ENCODE measurements at places on chromosomes 5 and 9.

DNA sequence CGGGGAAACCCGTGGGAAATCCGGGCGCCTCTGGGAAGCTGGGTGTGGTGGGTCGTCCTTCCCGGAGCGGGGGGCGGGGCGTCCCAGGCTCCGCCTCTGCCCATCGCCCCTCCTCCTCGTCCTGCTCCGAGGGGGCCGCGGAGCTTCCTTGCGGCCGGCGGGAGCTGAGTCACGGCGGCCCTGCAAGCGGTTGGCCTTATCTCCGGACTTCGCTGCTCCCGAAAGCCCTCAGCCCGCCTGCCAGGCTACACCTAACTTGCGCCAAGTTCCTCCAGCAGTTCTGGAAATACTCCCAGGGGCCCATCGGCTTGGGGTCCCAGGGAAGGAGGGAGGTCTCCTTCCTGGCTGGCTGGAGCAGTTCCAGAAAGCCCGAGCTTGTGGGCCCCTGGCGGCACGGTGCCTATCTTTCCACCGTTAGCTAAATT is 54.1 kb upstream of the CDKN2AIPNL start:
- DNase-seq = no peak

DNA sequence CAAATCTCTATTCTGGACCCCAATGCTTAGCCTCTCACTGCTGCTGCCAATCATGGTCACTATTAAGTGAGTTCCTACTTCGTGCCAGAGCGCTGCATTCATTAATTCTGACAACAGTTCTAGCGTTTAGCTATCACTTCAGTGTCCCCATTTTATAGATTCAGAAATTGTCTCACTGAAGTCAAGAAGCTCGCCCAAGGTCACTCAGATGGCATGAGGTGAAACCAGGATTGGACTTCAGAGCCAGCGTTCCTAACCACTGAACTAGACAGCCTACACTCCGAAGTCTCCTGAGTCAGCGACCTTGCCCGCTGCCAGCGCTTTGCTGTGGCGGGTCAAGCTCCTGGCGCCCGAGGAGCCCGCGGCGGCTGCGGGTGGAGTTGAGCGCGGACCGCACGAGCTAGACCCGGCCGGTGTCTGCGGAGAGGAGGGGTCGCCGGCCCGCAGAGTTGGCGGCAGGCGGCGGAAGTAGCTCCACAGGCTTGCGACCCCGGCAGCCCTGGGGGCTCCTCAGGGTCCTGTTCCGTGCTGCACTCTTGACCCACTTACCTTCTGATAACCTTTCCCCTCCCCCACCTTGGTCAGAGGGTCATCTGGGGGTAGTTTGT is 2.1 kb upstream of the GABRB2 start:
- no peak for DNase-seq

DNA sequence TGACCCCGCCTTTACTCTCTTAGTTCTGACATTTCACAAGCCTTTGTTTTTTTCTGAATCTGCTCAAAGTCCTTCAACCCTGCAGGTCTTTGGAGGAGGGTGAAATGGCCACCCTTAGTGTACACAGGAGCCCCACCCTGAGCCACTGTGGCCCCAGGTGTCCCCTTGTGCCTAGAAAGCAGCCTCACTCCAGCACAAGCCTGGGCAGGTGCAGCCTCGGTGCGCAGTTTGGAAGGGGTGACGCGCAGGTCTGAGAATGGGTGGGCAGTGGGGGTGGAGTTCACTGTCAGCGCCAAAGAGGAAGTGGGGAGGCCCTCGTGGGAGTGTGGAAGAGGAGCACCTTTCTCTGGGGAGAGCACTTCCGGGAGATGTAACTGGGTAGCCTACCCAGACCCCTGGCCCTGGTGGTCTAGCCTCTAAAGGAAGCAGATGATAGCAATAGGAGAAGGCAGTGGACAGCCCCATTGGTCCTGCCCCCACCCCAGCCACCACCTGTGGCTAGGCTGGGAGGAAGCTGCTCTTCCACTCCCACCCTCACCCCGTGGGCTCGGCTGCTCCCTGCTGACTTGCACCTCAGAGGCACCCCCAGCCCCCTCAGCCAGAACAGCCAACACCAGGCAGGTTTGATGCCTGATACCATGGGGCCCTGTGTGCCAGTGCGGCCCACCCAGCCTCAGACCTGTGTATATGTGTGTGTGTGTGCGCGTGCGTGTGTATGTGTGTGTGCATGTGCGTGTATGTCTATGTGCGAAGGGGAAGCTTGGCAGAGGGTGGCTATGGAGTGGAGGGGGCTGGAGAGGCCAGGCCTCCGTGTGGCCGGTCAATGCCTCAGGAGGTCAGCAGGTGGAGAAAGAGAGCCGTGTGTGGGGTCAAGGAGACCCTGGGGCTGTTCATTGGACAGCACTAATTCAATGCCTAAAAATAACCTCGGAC is 16.8 kb upstream of the DAB2IP start:
- no peak for DNase-seq

GRCh38 chr9:132207215-132207614 is 45.4 kb downstream of the NTNG2 start:
- no peak for DNase-seq

- DNase-seq = peak; percentile 16
Observed at GRCh38 chr5:98769959-98770208, 3.6 kb upstream of the RGMB start.

DNA sequence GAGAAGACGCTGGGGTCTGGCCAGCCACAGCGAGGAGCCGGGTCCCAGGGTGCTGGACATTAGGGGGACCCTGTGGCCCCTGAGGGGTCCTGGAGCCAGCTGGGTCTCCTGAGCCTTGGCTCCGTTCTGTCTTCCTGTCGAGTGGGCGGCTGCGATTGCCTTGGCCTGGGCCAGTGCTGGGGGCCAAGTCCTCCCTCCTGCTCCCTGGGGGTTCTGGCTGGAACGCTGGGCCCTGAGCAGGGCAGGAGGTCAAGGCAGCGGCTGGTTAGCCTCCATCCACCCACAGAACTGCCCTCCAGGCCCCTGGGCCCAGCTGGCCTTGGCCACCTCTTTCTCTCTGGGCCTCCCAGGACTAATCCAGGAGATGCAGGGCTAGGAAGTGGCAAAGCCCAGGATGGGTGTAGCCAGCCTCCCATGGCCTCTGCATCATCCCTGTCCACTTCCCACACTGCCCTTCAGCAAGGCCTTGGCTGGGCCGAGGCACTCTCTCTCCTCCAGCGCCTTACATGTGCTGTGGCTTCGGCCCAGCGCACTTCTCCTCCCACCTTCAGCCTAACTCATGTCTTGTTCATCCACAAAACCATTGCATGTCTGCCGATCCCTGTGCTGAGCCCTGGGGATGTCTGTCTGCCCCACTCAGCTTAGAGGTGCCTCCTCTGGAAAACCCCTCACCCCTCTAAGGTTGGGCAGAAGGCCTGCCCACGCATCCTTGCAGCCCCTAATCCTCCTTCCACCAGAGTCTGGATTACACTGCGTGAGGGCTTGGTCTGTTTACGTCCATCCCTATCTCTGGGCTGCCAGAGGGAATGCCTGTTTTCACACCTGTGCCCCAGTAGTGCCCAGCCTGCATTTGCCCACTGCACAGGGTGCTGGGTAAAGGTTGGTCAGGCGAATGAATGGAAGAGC is 5.0 kb downstream of the LAMC3 start:
- no peak for DNase-seq

- DNase-seq = no peak
Observed at GRCh38 chr9:71608825-71609447, 159.4 kb downstream of the CEMIP2 start.

DNA sequence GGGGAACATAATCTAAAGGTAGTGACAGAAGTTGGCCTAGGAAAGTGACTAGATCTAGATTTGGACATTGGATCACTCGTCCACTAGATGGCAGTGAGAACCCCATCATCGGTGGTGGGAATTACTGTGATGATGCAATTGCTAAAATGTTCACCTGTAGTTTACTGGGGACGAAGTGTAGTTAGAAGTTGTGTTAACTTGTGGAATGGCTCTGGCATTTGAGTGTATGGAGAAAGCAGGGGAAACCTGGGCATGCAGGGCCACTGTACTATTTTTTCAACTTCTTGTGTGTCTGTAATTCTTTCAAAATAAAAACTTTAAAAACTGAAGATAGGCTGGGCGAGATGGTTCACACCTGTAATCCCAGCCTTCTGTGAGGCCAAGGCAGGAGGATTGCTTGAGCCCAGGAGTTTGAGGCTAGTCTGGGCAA is 75.5 kb downstream of the PHAX start:
- no peak for DNase-seq

DNA sequence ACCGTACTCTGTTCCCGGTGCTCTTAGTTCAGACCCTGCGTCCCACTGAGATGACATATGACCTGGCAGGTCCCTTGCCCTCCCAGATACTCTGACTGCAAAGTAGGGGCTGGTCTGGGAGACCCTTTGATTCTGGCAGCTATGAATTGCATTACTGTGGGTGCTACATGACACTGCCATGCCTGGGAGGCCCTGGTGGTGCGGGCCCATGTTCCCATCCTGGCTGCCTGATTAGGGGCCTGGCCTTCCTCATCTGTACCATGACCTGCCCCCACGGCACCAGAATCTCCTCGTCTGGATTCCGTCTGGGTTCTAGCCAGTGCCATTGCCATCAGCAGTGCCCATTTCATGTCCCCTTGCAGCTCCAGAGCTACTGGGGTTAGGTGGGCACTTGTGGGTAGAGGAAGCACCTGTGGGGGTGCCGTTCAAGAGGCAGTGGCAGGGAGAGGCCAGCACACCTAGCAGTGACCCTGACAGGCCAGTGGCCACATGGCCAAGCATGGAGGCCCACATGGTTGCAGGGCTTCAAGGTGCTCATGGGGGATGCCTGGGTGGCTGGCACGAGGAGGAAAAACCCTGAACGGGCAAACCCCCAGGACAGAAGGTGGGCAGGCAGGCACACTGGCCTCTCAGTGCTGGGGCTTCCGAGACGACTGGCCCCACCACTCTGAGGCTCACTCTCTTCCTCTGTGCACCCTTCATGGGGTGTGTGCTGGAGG is 69.7 kb downstream of the PHF2 start:
- DNase-seq = no peak

DNA sequence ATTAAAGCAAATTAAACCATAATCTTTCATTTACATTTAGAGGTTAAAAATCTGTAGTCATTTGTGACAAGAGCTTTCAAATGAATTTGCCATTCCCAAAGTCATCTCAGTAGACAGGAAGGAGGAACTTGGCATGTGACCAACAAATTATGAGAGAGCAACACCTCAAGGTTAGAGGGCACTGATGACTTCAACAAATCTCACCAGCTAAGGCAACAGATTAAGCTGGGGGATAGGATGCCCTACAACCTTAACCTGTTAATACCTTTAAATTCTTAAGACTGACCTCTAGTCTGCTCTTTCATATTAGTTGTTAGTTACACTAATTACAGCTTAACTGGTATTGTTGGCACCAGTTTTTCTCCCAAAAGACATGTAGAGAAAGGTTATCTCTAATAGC is 18.4 kb downstream of the POU5F2 start:
- DNase-seq = no peak

- no peak for DNase-seq
Observed at GRCh38 chr9:86983249-86983619, 35.9 kb upstream of the GAS1 start.

DNA sequence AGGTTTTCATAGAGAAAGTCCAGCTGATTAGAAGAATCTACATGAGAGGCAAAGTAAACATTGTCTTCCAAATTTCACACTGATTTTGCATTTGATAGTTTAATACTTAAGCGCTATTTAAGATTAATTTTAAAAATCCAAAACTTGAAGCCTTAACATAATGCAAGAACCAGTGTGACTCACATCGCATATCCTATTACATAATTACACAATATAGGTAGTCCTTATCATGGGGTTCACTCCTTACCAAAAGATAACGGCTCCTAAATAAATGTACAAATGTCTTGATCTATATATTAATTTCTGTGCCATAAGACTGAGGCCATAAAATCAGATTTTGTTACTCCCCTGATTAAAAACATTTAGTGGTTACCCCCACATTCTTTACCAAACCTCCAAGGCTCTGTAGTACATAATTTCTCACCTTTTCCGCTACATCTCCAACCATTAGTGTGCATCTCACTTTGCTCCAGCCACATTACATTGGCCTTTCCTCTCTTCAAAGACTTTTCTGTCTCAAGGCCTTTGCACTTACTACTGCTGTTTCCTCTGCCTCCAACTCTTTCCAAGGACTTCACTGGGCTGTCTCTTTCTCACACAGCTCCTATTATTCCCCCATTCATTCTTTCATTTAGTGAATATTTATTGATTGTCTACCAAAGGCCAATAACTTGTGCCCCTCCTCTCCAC is 1.0 kb downstream of the RIOK2 start:
- DNase-seq = no peak

- DNase-seq = no peak
Observed at GRCh38 chr5:132629230-132629944, 28.6 kb upstream of the IL13 start.

DNA sequence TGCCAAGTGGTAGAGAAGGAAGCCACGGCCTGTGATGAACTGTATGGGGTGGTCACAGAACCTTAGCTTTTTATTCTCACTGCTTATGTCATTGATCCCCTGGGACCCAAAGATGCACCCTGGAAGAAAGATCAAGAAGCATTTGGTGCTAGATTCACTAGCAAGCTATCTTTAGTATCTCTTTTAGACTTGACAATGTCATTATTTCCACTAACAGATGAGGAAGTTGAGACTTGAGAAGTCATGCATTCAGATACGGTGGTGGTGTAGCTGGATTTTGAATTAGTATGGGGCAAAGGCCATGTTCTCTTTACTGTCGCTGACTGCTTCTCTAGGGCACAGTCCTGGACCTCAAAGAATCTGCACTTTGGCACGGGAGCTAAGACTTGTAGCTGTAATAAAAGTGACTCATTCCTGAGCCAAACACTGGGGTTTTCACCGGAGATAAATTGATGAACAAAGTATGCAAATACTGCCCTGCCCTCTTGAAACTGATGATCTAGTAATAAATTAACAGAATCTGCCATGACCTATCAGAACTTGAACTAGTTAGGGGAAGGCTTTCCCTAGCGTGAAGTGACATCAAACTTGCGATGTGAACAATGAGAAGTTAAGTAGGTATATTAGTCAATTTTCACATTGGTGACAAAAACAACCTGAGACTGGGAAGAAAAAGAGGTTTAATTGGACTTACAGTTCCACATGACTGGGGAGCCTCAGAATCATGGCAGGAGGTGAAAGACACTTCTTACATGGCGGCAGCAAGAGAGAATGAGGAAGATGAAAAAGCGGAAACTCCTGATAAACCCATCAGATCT is 5.4 kb downstream of the GDA start:
- DNase-seq = no peak

DNA sequence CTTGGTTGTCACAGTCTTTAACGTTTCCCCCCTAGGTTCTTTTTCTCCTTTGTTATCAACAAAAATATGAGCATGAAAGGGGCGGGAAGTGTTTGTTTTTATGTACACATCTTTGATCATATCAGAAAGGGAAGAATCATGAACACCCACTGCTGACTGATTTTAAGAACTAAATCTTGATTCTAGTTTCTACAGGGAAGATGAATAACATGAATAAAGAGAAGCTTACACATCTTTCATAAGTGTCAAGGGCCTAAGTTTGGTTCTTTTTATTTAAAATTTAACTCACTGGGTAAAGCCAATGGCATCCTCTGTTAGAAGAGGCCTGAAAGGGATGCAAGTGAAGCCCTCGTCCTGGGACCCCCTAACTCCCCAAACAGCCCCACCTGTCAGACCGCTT is 14.8 kb upstream of the CTNNA1 start:
- no peak for DNase-seq

- no peak for DNase-seq
Observed at GRCh38 chr5:161585798-161586197, 39.3 kb upstream of the GABRB2 start.

- no peak for DNase-seq
Observed at GRCh38 chr5:158234323-158235158, 375.6 kb upstream of the CLINT1 start.
